ENCODE measurements at places on chromosomes 4 and X.

DNA sequence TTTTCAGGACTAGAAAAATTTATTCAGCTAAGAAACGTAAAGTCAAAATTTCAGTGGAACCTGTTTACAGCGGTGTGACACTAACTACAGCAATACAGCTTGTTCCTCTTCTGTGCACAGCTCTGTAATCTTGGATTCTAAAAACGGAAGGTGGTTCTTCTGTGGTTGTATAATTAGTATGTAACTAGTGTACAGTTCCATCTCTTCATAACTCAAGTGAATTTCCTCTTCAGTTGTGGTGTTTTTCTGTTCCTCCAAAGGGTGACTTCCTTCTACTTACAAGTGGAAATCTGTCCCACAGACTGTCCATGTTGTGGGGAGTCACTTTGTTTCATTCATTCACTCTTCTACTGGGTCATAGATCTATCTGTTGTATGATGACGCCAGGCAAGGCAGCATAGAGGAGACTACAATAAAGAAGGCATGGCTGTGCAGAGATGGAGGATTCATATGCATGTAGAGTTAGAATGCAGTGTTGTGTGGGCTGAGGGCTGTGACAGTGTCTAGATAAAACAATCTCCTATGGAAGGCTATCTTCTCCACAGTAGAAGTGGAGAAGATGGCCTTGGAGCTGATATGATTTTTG is 5.4 kb downstream of the DAPP1 start:
- DNase-seq, result peak; percentile 45

DNA sequence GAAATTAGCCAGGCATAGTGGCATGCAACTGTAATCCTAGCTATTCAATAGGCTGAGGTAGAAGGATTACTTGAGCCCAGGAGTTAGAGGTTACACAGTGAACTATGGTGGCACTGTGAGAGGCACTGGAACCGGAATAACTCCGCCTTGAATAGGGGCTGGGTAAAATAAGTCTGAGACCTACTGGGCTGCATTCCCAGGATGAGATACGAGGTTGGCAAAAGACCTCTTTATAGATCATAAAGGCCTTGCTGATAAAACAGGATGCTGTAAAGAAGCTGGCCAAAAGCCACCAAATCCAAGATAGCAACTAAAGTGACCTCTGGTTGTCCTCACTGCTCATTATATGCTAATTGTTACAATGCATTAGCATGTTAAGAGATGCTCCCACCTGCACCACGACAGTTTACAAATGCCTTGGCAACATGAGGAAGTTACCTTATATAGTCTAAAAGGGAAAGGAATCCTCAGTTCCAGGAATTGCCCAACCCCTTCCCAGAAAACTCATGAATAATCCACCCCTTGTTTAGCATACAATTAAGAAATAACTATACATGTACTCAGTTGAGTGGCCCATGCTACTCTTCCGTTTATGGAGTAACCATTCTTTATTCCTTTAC is 88.6 kb downstream of the CENPC start:
- DNase-seq, result no peak

DNA sequence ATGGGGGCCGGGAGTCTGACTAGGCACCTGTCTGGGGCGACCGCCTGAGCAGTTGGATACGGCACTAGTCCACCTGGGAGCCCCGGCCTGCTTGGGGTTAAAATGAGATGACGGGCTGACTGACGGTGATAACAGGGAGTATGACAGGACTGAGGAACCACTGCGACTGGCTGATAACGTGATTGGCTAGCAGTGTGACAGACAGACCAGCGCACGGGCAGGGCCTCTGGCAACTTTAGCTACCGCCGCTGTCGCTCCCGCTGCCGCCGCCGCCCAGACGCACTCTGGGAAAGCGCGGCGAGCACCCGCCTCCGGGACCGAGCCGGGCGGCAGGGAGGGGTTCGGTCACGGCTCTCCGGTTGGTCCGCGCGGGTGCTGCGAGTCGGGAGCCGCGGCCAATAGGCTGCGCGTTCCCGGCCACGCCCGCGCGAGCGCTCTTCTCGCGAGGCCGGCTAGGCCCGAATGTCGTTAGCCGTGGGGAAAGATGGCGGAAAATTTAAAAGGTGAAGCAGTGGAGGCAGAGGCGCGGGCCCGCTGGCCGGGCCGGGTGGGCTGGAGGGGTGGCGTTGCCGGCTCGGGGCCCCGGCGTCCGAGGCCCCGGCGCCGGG is at the start of gene SUV39H1:
Gene SUV39H1, plus strand, starts transcription at position 434 of the 608 bp plus-strand sequence. Its CDS starts 51 bp downstream, at position 485.
- DNase-seq, result peak; percentile 93

DNA sequence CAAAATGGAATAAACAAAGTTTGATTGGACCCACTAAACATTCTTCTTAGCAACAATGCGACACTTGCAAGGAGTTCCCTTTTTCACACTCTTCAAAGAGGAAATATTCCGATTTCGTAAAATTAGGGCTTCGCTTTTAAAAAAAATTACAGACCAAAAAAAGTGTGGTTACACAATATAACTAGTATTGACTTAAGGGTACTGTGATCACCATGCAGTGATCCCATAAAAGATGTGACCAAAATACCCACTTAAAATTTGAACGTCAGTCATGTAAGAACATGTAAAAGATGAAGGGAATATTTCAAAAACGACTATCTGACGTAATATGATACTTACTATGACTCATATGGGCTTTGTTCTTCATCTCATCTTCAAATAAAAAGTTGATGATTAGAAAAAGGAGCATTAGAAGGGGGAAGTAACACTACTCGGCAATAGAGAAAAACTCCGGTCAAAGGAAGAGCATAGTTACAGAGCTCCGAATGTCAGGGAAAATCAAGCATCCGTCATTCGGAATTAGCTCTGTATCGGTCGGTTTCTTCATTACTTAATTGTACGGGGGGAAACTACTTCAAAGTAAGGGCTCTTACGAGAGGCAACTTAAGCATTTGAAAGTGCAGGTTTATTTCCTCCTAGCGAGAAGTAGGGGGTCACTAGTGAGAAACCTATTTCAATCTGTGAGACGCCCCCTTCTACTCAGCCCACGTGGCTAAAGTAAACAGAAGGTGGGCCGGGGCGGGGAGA is 1.3 kb upstream of the TET2 start:
- peak; percentile 83 for DNase-seq

GRCh38 chrX:147788641-147789350 is 122.9 kb upstream of the FMR1 start:
- no peak for DNase-seq

DNA sequence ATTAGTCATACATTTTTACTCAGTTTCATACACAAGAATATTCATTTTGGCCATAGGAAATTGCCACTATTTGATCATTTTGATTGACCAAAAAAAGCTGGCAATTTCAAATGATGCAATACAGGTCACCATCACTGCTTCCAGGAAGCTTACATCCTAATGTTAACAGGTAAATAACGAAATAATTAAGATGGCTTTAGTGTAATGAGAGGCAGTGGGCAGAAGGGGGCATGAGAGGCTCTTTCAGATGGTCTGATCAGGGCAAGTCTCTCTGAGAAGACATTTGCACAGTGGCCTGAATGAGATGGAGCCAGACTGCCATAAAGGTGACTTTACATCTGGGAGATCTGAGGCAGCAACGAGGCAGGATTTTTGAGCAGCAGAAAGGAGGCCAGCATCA is 170.7 kb downstream of the SLIT2 start:
- DNase-seq, result peak; percentile 52

GRCh38 chr4:86564795-86565194 is 29.3 kb upstream of the PTPN13 start:
- DNase-seq, result peak; percentile 66

- DNase-seq, result no peak
Measured at GRCh38 chr4:73850261-73850970, 2.7 kb upstream of the PF4V1 start.

GRCh38 chr4:163920426-163920825 is 425.9 kb downstream of the TMA16 start:
- DNase-seq, result no peak

DNA sequence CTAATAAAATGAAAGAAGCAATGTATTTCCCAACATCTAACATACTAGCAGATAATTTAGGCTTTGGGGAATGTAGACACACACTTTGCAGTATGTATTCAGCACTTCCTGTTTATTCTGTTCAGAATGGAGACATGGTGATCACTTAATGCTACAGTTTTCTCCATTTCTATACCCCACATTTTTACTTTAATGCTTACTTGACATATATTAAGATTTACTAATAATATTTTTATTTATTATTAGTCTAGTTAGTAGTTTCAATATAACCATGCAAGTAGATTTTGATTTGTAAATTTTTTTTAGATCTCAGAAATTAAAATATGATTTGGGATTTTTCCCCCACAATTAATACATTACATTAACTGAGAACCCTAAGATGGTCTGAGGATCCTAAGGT is 98.4 kb downstream of the PRSS12 start:
- DNase-seq, result no peak

DNA sequence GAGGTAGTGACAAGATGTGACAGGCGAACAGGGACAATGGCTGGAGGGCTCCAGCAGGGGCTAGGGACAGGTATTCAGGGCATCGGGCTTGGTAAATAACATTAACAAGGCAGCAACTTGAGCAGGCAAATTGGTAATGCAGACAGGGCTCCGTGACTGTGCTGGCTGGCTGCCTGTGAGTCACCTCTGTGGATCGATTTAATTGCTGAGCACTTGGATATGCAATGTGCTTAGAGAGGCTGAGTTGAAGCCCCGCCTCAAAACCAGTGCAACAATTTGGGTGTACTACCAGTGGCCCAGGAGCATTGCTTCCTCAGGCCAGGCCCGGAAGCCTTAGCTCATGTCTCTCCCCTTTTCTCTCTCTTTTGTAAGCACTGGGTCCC is 19.5 kb downstream of the CNGA2 start:
- no peak for DNase-seq

GRCh38 chr4:183164963-183165362 is 65.9 kb downstream of the WWC2 start:
- no peak for DNase-seq

DNA sequence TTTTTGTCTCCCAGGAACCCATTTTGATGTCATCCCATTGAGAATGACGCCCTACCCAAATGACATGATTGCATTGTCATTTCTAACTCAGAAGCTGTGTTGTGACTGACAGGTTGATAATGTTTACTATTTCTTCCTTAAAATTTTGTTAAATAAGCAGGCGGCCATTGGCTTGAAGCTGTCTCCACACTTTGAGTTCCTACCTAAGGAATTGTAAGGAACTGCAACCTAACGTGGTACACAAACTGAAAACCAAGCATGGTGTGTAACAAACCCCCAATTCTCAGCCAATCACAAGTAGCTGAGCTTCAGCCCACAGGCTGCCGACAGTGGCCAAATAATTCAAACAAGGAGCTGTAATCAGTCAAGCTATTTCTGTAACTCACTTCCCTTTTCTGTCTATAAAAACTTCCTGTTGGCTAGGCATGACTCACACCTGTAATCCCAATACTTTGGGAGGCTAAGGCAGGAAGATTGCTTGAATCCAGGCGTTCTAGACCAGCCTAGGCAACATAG is 2.9 kb upstream of the MND1 start:
- DNase-seq, result peak; percentile 83

GRCh38 chr4:188158336-188158735 is 19.1 kb downstream of the TRIML1 start:
- no peak for DNase-seq

GRCh38 chrX:40578039-40578695 is 2.6 kb upstream of the ATP6AP2 start:
- no peak for DNase-seq

DNA sequence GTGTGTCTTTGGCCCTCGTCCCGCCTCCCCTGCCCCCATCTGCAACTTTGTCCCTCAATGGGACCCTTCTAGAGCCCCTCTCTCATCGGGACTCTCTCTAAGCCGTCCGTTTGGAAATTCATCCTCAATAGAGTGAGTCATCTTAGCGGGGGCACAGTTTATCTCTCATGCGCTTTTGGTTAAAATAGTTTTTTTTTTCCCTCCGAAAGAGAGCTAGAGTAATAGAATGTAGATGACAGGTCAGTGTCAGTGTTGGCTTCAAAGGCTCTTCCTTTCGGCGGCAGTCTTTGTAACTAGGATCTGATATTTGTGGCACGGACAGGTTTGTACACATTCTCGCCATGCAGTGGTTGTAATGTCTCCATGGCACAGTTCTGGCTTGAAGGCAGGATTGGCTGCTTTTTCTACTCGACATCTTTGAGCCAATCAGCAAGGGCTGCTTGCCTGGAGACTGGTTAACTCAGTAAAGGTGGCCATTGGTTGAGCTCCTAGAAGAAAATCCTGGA is 989 bp downstream of the N4BP2 start:
- DNase-seq, result peak; percentile 92

- DNase-seq, result no peak
Measured at GRCh38 chrX:119041175-119041574, 31.6 kb upstream of the CT47C1 start.

DNA sequence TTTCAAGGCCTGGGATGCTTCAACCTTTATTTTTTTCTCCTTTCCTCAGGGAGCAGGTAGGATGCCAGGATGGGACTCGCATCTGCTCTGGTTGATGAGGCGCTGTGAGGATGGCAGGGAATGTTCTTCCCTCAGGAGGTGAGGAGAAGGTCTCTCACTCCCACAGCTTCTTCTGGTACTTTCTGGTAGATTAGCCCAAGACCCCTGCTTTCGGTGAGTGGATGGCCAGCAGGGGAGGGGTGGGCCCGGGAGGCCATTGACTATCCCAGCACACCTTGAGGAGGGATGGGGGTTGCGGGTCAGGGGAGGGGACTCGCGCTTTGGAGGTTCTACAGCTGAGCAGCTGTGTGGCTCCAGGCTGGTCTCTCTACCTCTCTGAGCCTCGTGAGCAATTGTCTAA is 14.8 kb downstream of the CYTL1 start:
- DNase-seq, result no peak

DNA sequence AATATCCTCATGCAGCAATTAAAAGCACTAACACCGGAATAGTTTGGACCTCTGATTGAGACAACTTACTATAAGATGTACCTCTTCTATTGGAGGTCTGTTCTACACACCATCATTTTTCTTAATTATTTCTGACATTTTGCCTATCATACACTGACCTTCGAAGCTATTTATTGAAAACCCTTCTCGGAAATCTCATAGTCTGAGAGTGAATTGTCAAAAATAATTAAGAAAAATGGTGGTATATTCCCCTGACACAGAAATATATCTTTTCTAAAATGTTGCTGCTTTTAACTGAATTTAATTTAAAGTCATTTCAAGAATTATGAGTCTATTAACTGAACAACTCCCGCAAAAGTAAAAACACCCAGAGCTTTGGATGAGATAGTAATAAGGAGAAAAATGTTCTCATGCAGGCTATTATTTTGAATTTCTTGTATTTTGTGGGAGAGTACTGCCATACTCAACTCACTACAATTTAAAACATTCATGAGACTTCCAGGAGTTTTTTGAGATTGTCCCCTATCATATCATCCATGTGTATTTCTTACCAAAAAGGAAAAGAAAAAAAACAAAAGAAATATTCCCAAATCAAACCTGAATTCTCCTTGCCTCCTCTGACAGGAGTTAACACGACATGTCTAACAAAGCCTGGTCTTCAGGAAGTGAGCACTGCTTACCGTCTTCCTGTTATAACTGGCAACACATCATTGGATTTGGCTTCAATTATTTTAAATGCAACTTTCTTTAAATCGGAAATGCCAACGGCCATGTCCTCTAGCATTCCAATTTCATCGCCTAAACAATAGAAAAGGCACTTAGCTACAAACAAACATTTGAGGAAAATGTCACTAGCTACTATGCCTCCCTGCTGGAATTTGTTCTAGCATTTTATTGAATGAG is 485.3 kb downstream of the IL15 start:
- no peak for DNase-seq

Measured in common myeloid progenitor, CD34-positive (primary cell).